ENCODE measurements at places on chromosomes 7 and 10.
A peak's percentile ranks its signal among the peaks of the same experiment; 100 is the strongest.

DNA sequence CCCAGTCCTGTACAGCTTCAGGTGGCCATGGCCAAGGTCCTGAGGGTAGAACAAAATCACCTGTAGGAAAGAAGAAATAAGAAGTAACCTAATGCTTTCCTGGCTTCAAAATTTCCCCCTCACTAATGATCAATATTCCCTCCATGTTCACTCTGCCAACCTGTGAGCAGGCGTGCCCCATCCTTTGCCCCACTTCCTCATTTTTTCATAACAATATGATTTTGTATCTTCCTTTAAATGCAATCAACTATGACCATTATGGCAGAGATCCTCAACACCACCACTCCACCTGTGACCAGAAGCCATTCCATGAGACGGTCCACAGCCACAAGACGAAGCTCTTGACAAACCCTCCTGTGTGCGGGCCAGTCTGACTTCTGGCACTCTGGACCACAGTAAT is 7.0 kb downstream of the MSS51 start:
- no peak for DNase-seq

DNA sequence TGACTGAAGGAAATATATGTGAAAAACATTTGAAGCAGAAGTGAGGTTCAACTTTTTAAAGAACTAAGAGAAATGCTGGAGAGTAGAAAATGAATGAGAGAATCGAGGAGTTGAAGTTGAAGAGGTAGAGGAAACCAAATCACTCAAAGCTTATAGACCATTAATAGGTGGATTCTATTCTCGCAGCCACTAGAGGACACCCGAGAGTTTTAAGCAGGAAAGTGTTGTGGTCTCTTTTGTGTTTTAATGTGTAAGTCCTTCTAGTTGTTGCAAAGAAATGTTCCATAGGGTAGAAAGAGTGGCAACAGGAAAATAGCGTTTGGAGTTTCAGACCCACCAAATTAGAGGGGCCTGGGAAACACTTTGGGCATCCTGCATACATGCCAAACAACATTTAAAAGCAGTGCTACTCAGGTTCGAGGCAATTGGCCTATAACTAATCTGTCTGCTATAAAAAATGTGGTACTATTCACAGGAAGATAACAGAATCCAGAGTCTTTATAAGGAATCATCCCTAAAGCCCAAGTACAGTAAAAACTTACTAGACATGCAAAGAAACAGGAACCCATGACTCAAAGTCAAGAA is 75.3 kb upstream of the TAS2R16 start:
- peak; percentile 17 for DNase-seq

DNA sequence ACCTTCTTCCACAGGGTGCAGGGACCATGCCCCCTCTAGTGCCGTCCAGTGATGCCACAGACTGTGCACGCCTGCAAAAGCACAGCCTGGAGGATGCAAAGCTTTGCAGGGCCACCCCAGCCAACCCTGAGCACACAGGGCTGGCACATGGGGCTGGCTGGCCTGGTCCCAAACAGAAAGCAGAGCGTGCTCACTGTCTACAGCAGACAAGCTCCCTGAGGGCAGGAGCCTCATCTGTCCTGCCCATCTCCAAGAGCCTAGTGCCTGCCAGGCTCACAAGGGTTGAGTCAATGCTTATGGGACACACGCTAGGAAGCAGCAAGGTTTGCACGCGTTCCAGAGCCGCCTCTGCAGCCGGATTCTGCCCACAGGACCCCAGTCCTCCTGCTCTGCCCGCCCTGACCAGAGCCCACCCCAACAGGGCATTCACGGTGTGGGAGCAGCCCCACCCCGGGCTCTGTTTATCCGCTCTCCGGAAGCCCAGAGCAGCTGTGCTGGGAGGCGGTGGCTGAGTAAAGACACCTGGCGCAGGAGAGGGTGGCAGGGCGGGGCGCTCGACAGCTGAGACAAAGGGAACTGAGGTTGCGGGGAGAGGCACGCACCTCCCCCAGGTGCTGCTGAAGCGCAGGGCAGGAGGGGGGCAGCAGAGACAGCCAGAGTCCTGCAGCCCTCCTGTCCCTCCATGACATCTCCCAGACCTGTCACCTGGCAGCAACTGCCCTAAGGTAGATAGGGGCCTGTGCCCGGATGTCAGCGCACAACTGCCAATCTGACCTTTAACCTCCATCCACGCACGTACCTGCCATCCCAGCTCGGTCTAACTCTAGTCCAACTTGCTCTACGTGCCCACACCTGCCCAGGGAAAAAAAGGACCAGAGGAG is 4.3 kb downstream of the KCNH2 start:
- DNase-seq, result no peak

DNA sequence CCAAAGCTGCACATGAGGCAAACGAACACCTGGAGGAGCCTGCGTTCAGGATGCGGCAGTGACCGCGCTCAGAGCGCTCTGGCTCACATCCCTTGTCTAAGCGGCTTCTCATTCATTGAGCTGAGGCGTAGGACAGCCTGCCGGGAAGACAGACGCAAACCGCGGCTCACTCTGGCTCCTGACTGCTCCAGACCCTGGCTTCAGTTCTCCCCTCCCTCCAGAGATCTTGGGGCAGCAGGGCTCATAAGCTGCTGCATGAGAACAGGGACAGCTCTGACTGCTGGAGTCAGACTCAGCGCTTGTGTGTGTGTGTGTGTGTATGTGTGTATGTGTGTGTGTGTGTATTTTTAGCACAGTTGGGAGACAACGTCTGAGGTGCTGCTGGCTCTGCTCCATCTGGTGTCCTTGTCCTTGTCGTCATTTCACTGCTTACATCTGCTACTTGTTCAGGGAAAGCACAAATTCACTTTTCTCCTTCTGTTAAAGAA is 15.8 kb upstream of the LYZL2 start:
- peak; percentile 27 for DNase-seq

GRCh38 chr10:338171-339037 is 203.1 kb downstream of the ZMYND11 start:
- no peak for DNase-seq

DNA sequence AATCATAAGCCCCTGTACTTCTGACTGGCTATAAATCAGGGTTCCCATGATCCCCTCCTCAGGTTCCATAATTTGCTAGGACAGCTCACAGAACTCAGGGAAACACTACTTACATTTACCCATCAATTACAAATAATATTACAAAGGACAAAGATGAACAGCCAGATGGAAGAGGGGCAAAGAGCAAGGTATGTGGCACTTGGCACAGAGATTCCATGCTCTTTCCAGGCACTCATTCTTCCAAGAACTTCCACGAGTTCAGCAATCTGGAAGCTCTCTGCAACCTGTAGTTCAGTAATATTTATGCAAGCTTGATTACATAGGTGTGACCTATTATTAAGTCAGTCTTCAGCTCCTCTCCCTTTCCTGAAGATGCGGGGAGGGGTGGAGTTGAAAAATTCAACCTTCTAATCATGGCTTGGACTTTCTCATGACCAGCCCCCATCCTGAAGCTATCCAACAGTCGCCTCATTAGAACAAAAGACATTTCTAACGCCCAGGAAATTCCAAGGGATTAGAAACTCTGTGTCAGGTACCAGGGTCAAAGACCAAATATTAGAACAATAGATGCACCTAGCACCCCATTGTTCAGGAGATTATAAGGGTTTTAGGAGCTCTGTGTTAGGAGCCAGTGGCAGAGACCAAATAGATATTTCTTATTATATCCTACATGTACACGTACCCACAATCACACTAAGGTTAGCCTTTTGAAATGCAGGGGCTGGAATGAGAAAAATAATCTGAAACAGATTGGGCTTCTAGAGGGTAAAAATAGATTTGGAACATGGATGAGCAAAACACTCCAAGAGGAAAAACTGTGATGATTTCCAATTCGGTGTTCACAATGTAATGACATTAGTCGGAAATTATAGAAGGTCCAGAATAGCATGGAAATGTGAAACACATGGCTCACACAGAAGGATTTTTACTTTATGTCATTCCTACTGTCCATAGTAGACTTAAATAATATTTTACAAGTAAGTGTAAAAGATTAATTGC is 7.0 kb downstream of the ANKMY2 start:
- no peak for DNase-seq

- DNase-seq, result no peak
Observed at GRCh38 chr7:142873871-142874270, 11.7 kb downstream of the TRPV6 start.

DNA sequence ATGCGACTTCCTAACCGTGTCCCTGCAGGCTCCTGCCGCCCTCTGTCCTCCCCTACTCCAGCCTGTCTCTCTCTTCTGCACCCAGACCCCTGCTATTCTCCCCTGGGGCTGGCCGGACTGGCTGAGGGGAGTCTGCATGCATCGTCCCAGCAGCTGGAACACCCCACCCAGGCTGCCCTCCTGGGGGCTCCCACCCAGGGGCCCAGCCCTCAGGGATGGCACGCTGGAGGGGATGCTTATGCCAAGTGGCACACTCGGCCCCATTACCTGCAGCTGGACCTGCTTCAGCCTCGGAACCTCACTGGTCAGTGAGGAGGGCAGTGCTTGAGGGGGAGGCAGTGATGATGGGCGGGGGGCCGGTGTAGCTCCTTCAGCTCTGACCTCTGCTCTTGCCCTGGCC is 21.7 kb upstream of the ZNF467 start:
- DNase-seq, result no peak

DNA sequence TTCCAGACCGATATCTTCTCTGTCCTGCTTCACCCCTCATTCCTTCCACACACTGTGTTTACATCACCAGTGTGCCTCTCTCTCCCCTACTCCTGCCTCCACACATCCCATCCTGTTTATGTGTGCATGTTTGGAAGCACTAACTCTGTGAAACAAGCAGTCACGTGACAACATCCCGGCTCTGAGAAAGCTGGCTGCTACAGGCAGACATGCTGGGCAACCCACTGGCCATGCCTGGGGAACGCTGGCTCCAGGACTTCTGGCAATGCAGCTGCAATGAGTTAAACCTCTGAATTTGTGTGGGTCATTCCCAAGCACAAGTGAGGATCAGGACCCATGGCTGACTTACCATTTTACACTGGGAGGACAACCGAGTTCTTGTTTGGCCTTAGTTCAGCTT is 74.0 kb downstream of the WNT2 start:
- DNase-seq, result peak; percentile 71

Data from fibroblast of villous mesenchyme (primary cell).